ENCODE measurements at places on chromosomes 16 and 17. TPM values are rescaled to one million over a fixed set of nuclear protein-coding genes. Genes with fewer than 3 reads are reported as not detected.

GRCh38 chr17:77535435-77535834 is 394.7 kb downstream of the SEC14L1 start:
- DNase-seq, result no peak

- DNase-seq, result peak; percentile 70
Measured at GRCh38 chr17:39404542-39405378, 3.3 kb upstream of the FBXL20 start.

DNA sequence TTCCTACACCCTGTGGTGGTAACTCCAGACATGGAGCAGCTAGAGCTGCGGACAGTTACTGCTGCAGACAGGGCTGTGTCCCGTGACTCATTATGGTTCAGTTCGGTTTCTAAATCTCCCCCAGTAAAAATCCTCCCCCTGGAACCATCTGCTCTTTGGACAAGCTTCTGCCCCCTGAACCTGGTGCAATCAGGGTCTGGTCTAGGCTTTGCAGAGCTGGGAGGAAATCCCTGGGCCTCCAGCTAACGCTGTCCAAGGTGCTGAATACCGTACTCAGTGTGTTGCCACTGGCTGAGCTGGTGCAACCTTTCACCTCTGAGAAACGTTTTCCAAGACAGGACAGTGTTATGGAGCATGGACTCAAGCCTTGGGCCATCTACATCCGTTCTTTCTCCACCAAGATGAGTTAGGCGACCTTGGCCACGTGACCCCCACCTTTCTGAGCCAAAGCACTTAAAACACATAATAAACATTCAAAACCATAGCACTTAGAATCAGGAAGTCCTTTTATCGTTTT is 142.0 kb downstream of the CPPED1 start:
- peak; percentile 28 for DNase-seq

GRCh38 chr17:17109256-17109655 is 67.0 kb downstream of the MPRIP start:
- DNase-seq, result no peak

DNA sequence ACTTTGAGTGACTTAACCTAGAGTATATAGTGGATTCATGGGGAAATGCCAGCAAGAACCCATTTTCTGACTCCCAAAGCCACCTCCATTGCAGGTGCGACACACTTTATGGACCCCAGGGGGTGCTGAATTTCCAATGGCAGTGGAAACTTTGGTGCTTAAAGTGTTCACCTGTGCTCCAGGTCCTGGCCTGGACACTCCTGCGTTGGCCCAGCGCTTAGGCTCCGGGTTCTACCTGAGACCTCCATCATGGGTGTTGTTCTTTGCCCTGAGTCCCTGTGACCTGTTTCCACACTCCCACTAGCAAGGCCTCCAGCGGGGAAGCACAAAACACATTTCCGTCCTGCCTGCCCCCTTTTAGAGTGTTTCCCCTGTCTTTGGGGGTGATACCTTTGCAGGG is 3.0 kb downstream of the CCNF start:
- no peak for DNase-seq

DNA sequence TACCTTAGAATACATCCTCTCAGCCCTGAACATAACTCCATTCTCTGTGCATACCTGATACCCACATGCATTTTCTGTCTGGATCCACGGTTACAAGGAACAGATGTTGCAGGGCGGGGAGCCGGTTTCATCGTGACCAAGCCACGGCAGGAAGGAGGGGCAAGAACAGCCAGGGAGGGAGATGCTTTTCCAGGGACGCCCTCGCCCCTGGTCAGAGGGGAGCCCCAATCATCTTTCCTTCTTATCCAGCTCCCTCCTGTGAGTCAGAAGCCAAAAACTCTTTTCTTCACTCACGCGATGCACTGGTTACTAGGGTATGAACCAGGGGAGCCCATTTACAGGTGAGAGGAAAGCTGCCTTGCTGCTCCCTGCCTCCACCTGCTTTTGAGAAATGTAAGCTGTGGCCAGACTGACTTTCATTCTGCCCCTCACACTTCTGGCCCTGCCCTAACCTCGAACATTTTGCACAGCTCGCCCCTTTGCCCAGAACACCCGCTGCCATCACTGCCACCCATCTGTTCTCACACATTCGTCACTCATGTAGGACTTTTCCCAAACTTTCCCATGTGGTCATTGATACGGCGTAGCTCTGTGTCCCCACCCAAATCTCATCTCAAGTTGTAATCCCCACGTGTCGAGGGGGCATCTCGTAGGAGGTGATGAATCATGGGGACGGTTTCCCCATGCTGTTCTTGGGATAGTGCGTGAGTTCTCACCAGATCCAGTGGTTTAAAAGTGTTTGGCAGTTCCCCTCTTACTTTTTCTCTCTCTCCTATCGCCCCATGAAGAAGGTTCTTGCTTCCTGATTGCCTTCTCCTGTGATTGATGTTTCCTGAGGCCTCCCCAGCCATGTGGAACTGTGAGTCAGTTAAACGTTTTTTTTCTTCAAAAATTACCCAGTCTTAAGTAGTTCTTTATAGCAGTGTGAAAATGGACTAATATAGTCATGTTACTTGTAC is 20.5 kb downstream of the FOXL1 start:
- peak; percentile 56 for DNase-seq

GRCh38 chr17:74642556-74642955 is 19.0 kb upstream of the CD300E start:
- no peak for DNase-seq

DNA sequence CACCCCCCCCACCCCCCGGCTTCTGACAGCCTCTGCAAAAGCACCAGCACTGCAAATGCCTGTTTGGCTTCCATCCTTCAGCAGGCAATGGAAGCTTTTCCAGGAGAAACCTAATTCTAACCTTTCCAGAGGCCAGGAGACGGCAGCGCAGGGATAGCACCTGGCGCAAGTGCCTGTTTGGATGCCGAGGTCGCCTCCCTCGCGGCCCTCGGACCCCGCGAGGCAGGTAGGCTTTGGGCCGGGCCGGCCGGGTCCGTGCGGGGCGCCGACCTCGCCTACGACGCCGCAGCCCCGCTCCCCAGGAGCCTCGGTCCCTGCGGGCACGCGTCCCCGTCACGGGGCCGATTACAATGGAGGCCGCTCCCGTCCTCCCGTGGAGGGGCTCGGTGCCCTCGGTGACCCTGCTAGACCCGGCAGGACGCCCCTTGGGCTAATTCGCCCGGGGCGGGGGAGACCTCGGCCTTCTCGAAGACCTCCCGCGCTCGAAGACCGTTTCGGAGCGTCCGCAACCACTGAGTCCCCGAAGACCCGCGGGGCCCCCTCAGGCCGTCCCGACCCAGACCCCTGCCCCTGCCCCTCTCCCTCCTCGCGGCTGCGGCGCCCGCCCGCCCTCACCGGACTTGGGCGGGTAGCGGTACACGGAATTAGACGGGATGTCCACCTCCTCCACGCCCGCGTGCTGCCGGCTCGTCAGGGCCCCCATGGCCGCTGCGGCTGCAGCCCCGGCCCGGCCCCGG is 587 bp downstream of the RNF157 start:
- no peak for DNase-seq

GRCh38 chr16:8851761-8852403 is 16.9 kb downstream of the CARHSP1 start:
- DNase-seq, result no peak

The CALB2 gene
- total RNA-seq, result not detected

The PNMT gene
- 2.8 TPM for total RNA-seq
